ENCODE measurements at places on chromosomes 1 and 21.

- no peak for DNase-seq
These were observed 50.2 kb downstream of the KCNJ6 start for GRCh38 chr21:37866027-37866426.

GRCh38 chr1:12051361-12051760, 11.7 kb upstream of the TNFRSF8 start:
- no peak for DNase-seq

GRCh38 chr1:214569357-214570004, 18.1 kb upstream of the PTPN14 start:
- DNase-seq, result no peak

DNA sequence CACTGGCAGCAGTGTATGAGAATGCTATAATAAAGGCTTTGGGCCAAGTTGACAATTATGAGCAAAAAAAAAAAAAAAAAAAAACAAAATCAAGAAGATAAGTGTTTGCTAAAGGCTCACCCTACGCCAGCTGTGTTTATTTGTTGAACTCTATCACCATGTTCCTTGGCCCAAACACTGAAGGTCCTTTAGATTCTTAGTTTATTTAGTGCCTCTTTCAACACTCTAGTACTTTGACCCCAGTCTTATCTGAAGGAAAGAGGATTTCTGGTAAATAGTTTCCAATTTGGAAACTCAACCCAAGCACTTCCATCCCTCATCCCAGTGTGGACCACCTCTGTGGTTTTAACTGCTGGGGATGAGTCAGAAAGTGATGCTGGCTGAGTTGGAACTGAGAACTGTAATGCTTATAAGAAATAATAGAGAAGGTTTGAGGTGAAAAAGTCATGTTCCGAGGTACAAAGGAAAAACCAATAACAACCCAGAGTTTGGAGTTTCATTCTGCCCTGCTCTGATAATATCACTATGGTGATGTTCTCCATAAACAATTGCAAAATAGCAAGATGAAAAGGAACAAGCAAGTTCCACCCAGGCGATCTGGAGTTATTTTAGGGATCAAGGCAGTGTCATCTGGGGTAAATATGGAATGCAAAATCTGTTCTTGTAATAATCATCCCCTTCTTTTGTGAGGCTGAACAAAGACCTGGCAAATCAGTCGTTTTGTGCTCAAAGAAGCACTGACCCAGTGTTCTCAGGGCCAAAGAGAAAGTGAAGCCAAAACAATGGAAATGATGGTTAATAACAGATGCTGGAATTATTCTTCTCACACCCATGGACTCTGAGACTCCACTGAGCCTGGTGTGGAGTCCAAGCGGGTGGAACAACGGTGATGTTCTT, 19.7 kb upstream of the CAPZB start:
- DNase-seq, result no peak

DNA sequence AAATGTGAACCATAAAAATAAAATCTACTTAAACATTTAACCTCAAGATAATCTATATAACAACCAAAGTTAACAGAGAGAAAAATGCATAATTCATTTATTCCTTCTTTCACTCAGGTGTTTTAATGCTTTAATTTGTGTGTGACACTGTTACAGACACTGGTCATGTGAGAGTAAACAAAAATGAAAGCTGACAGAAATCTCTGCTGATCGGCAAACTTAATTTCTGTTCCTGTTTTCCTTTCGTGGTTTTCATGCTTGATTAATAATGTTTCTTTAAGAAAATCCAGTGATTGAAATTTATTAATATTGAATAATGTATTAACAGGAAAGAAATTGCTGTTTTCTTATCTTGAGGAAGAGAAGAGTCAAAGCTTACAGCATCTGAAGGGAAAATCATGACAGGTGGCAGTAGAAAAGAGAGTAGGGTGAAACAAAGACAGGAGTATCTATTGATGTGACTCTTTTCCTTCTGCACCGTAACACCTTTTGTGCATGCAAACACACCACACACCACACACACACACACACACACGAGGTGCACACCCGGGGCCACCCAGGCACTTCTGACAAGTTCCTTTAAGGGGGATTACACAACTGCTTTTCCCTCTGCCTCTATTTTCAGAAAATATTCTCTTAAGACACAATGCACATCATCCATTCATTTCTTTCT, 1.6 kb downstream of the OR2AK2 start:
- no peak for DNase-seq

- DNase-seq, result no peak
These were observed 122.0 kb upstream of the ADGRL2 start for GRCh38 chr1:81678779-81679178.

- no peak for DNase-seq
These were observed 41.3 kb upstream of the RUNX1 start for GRCh38 chr21:35090403-35090802.

GRCh38 chr1:998995-999724, 737 bp downstream of the HES4 start:
- no peak for DNase-seq

DNA sequence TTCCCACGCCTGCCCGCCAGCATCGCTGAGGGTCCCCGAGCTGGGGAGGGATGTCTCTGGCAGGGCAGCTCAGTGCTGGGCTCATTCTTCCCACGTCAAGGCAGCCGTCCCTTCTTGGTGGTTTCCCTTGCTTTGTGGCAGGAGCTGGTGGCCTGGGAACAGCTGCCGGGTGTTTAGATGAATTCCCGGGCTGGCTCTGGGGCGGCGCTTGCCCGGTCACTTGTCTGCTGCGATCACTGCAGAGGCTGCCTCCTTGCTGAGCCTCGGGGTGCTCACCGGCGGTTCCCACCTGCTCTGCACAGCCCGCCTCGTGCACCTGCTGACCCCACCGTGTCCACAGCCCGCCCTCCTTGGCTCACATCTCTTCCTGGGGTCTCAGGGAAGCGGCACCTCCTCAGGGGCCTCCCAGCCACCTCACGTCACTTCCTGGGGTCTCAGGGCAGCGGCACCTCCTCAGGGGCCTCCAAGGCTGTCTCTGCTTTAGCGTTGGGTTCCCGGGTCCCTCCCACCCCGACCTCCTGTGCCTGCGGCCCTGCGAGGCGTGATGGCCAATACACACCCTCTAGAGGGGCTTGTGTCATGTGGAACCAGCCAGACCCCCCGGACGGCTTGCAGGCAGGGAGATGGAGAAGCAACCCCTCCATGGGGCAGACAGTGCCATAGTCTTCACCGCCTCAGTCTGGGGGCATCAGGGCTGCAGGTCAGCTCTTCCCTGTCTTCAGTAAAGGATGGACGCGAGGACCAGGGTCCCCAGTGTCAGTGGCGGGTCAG, 13.5 kb downstream of the COL18A1 start:
- DNase-seq, result no peak

- DNase-seq, result no peak
These were observed 36.1 kb downstream of the VN1R5 start for GRCh38 chr1:247291833-247292561.

- DNase-seq, result no peak
These were observed 39.6 kb downstream of the MPZL1 start for GRCh38 chr1:167761400-167761799.

GRCh38 chr1:207328004-207328403, 6.5 kb downstream of the CD55 start:
- DNase-seq, result no peak

- DNase-seq, result no peak
These were observed 81.9 kb upstream of the NR5A2 start for GRCh38 chr1:199945591-199945990.

GRCh38 chr1:51729824-51730301, 113.0 kb downstream of the OSBPL9 start:
- no peak for DNase-seq

DNA sequence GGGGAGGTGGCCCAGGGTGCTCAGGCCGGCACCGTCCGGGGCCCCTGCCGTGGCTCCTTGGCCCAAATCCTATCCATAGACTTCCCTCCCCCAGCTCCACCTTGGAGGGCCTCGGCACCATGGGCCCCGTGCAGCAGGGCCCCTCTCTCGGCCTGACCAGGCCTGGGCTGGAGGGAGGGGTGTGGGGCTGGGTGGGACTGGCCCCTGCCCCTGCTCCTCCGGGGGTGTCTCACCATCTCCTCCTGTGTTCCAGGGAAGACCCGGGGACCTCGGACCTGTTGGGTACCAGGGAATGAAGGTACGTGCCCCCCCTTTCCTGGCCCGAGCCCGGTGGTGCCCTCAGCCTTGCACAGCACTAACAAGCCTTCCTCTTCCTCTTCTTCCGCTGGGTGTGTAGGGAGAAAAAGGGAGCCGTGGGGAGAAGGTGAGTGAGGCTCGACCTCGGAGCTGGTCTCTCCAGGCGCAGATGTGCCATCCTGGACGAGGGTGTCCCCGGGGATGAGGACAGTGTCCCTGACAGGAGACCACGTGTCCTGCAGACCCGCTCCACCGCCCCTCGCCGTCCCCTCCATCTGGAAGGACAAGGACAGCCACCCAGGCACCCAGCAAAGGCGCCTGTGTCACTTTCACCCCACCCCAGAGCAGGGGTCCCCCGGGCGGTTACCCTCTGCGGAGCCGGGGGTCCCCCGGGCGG, 7.9 kb downstream of the COL6A1 start:
- DNase-seq, result no peak

DNA sequence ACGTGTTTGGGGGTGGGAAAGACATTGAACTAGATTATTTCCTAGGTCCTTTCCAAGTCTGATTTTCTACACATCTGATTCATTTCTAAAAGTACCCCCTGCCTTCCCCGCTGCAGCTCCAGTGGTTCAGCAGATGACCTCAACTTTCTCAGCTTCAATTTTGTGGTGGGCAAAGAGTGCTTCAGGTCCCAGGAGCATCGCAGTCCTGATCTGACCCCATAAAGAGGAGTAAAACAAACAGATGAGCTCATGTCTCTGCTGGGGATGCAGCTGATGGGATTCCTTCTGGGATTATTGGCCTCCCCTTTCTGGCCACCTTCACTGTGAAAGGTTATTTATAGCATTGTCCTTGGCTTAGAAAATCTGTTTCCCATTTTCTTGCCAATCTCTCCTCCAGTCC, 337.0 kb upstream of the PLXNA2 start:
- no peak for DNase-seq

- no peak for DNase-seq
These were observed 201.9 kb downstream of the TOMM20 start for GRCh38 chr1:234926559-234927311.

GRCh38 chr1:58689167-58689566, 10.7 kb downstream of the MYSM1 start:
- DNase-seq, result no peak

DNA sequence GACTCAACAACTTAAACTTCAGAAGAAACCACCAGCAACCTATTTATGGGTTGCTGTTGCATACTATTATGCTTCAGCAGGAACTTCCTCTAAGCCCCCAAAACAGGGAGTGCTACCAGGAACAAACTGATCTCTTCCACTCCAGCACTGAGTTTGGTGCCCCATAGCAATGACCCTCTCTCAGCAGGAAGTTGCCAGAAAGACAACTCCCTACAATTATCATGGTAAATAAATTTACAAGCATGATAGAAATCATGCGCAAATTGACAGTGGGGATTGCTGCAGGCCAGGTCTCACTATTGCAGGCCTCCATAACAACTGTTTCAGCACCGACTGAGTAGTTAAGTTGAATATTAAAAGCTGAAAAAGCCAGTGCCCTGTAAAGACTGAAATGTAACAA, 180.6 kb downstream of the PLA2G4A start:
- no peak for DNase-seq

DNA sequence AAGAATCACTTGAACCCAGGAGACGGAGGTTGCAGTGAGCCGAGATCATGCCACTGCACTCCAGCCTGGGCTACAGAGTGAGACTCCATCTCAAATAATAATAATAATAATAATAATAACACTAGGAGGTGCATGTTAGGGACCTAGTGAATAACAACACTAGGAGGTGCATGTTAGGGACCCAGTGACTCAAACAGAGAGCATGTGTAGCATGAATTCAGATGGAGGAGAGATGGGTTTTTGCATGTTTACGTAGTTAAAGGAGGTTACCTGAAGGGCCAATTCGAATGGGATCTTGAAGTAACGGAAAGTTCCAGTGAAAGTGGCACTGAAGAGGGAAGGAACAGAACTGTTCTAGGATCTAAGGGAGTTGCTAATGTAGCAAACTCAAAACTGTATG, 7.1 kb upstream of the KCNK1 start:
- DNase-seq, result no peak

DNA sequence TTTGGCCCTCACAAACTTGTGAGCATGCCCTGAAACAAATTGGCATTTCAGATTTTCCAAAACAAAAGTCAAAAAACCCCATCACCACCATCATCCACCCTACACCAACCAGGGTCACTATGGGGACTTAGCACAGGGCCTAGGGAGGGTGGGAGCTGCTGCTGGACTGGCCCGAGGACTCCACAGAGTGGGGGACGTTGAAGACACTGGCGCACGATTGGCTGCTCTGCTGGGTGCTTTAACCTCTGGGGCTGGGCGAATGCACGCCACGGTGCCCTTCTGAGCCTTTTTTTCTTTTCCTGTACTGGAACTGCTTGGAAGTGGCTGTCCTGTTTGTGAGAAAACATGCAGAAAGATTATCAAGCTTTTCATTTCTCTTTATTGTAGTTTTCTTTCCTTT, 92.8 kb downstream of the CD247 start:
- no peak for DNase-seq

DNA sequence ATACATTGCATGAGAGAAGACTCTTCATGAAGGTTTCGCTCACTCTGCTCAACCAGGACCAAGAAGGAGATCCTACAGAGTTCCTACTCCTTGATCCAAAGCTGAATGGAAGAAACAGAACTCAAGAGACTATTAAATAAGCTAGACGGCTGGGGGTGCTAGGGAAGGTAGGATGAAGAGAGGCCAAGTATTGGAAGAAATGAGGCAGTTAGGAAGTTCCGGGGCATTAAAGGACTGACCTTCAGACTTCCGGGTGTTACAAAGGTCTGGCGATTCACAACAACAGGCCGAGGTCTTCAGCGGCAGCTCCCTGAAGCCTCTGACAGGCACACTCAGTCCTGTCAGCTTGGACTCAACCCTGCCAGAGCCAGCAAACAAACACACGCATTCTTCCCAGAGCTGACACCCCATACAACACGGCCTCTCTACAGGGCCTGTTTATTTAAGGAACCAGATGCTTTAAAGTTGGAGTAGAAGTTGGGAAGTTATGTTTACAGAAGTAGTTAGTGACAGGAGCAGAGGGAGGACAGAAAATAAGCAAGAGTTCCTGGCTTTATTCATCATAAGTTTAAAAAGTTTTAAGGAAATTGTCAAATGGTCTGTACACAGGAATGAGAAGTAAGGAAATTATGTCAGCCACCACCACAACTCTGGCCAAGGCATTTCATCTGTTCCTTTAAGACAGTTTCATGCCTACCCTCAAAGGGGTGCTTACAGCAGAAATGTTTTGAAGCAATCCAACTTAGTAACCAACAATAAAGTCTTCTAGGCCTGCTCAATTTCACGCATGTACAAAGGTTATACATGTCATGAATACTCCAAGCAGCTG, 4.7 kb downstream of the SORT1 start:
- no peak for DNase-seq

DNA sequence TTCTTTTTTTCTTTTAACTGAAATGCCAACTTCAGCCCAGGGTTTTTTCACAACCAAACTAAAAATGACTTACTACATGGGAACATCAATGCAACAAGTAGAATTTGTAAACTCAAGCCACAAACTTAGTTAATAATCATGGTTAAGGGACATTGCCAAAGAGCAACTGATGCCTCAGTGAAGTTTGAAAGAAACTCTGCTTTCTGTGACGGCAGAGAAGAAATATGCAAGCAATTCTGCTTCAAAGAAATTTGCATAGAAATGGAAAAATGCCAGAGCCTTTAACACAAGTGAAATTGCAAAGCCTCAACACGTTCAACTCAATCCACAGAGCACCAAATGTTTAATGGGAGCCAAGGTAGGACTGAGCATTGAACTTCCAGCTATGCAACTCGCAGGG, 5.0 kb upstream of the CHD5 start:
- no peak for DNase-seq

- no peak for DNase-seq
These were observed 35.9 kb downstream of the FCER1A start for GRCh38 chr1:159338018-159338417.
